ENCODE measurements at places on chromosomes 1 and 21.

- DNase-seq: peak; percentile 29
Measured at GRCh38 chr1:241423541-241424479, 66.8 kb upstream of the RGS7 start.

GRCh38 chr1:207962716-207963426 is 51.9 kb upstream of the CD34 start:
- peak; percentile 52 for DNase-seq

DNA sequence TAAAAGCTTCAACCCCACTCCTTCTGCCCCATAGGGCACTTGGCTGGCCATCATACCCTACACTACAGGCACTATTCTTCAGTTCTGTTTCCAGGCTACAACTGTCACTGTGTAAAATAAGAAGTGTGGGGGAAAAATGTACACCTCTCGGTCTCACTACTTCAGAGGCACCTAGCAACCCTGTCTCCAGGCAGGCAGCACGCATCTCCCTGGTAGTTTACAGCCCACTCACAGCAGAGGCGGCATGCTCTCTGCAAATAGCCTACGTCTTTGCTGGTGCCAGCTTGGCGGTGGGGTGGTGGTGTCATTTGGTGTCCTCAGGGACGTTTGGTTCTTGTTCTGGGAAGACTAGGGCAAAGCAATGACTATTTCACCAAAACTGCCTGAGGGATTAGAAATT is 48.2 kb upstream of the BTG3 start:
- DNase-seq: no peak

DNA sequence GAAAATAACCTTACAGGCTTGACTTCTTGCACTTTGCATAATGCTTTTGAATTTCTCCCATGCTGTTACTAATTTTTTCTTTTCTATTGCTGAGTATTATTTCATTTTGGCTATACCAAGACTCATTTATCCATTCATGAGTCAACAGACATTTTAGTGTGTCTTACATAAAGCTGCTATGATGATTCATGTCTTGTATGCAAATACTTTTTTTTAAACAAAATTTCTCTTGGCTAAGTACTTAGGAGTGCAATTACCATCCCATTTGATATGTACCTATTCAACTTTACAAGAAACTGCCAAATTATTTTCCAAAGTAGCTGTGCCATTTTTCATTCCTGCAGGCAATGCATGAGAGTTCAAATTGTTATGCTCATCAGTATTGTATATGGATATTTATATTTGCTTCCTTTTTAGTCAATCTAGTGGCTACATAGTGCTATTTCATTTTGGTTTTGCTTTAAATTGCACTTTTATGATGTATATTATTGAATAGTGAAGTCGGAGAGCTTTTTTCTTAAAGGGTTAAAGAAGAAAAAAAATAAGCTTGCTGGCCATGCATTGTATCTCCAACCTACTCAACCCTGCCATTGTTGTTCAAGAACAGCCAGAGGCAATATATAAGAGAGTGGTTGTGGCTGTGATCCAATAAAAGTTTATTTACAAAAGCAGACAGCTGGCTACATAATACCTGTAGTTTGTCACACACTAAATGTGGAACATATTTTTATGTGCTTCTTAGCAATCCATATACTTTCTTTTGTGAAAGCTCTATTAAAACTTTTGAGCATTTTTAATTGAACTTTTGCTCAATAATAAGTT is 862.8 kb downstream of the KCNT2 start:
- DNase-seq: no peak

GRCh38 chr1:203464226-203464625 is 11.4 kb upstream of the PRELP start:
- DNase-seq: no peak

DNA sequence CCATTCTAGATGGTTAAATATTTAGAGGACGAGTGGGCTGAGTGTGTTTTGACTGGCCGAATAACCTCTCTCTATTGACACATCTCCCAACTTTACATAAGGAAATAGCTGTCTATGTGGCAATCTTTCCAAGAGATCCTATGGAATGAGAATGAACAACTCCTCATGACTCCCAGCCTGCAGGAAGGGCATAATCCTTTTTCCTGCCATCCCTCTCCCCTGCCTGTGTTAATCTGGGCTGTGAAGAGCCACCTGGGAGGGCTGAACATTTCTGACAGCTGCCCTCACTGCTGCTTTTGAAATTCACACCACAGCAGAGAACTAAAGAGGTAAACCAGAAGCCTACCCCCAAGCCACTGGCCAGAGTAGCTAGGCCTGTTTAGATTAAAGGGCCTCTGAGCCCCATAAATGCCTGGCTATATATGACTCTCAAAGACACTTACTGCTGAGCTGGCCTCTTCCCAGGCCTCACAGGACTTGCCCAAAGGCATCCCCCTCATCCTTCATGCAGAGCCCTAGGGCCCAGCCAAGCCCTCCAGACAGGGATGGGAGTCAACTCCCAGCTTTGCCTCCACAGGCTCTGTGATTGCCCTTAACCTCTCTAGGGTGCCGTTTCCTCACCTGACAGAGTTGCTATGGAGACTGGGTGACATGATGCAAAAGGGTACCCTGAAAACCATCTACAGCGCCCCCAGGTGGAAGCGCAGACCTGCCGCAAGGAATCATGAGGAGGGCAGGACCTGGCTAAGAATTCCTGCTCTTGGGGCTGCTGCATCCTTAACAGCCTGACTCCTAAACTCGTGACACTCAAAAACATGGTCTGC is 42.0 kb upstream of the LDLRAP1 start:
- DNase-seq: peak; percentile 43

- DNase-seq: no peak
Measured at GRCh38 chr1:212247179-212247721, 38.0 kb upstream of the PPP2R5A start.

- DNase-seq: no peak
Measured at GRCh38 chr1:67788238-67788790, 45.0 kb downstream of the GNG12 start.

DNA sequence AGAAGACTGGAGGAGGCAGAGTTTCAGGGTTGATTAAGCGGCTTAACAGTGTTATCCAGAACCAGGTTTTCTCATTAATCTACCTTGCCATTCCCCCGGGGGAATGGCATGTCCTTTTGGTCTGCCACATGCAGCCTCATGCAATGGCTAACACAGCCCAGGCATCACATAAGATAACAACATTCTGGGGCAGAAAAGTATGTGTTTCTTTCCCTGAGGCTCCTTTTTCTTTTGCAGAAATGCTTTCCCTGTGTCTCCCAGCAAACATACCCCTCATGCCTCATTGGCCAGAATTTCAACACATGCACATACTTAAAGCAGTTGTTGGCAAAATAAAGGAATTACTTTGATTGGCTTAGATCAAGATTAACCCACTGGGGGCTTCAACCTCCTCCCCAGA is 98.6 kb downstream of the OMA1 start:
- DNase-seq: no peak

DNA sequence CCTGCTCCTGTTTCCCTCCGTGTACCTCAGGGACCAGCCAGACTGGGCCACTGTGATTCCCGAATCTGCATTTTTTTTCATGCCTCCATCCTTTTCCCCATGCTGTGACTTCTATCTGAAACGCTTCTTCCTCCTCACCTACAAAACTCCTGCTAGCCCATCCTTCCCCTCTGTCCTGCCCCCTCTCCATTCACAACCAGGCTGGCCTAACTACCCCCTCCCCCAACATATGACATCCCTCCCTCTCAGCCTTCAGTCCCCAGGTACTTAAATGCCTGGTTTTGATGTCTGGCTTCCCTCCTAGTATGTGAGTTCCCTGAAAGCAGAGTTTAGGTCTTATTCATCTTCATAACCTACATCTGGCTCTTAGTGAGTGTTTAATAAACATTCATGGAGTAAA is 82.7 kb downstream of the TAS1R2 start:
- no peak for DNase-seq

DNA sequence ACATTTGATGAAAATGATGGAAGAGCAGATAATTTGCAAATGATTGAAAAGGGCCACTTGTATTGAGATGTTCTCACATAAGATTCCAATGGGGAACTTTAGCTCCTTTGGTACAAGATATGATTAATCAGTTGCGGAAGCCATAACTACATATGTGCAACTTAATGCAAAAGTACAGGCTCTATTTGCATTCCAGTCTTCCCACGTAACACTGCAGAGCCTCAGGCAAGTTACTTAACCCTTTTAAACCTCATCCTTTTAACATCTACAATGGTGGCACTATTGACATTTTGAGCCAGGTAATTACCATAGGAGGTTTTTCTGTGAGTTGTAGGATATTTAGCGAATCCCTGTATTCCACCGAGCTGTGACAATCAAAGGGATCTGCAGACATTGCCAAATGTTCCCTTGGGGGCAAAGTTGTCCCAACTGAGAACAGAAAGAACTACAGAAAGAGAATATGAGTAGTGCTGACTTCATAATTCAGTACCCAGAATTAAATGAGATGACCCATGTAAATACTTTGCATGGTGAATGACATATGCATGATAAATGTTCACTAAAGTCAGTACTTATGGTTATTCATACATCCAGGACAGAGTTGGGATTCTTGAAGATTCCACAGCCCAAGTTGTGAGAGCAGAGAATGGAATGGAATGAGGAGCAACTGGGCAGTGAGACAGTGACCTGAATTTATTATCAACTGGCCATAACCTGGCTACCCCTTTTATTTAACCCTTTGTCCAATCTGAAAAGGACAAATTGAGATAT is 62.6 kb downstream of the SPAG17 start:
- DNase-seq: no peak

GRCh38 chr1:182392050-182393028 is 749 bp upstream of the GLUL start:
- peak; percentile 37 for DNase-seq

- no peak for DNase-seq
Measured at GRCh38 chr1:193431265-193431977, 245.0 kb upstream of the B3GALT2 start.

DNA sequence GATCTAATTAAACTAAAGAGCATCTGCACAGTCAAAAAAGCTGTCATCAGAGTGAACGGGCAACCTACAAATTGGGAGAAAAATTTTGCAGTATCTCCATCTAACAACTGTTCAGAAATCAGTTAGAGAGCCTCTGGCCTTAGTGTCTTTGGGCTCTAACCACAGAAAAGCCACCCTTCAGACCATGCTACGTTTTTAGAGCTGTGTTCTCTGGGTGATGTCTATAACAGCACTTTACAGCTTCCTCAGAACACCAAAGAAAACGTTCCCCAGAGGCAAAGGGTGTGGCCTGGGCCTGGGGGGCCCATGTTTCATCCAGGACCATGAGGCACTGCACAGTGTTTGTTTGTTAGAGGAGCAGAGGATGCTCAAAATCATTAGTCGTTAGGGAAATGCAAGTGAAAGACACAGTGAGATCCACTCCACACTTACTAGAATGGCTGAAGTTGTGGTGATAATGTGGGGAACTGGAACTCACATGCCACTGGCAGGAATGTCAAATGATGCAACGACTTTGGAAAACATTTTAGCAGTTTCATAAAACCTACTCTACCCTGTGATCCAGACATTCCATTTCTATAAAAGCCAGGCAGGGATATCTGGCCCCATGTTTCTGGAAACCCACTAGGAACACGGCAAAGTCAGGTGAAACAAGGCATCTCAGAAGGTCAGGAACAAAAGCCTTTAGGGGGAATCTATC is 250.4 kb upstream of the HOOK1 start:
- DNase-seq: no peak
